ENCODE measurements at places on chromosomes 13 and 19. TPM values are rescaled to one million over a fixed set of nuclear protein-coding genes. Genes with fewer than 3 reads are reported as not detected.

GRCh38 chr13:93882086-93882651 lies 597.3 kb downstream of the DCT start:
- H3K36me3 ChIP-seq = no peaks in the 10 kb centered on the region
- no peaks in the 10 kb centered on the region for H3K27me3 ChIP-seq
- no peak overlapping the region for H3K4me3 ChIP-seq
- no peak overlapping the region for H3K27ac ChIP-seq

GRCh38 chr19:19740755-19741154 lies 7.8 kb upstream of the ZNF14 start:
- no peaks in the 10 kb centered on the region for H3K4me1 ChIP-seq
- H3K27me3 ChIP-seq = no peaks in the 10 kb centered on the region
- H3K36me3 ChIP-seq = no peaks in the 10 kb centered on the region
- no peak overlapping the region for H3K27ac ChIP-seq
- H3K4me3 ChIP-seq = no peak overlapping the region

DNA sequence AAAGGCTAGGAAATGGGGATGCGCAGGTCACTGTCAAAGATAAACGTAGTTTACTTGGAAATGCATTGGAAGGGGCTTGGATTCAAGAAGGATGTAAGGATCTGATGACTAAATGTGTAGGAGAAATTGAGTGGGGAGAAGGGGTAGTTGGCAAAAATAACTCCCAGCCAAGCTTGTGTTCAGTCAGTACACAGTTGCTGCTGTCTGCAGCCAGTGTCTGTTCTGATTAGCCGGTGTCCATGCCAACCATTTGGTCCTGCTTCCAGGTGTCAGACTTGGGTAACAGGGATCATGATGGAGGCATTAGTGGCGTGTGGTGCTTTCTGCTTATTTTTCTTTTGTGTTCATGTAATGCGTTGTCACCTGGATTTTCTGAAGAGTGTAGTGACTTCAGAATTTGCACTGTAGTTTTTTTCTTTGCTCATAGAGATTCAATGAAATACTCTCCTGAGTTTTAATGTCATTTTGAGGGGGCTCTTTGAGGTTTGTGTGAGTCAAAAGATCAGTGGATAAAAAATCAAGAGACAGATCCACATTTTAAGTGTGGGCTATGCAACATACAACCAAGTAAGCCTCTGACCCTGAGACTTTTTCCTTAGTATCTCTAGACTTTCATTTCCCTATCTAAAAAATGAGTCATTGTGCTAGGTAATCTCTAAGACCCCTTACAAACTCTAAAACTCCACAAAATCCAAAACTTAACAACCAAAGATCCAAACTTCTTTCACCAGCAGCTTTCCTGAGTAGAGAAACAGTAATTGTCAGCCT lies 103.9 kb downstream of the WDFY2 start:
- H3K27ac ChIP-seq = no peak overlapping the region
- H3K27me3 ChIP-seq = no peaks in the 10 kb centered on the region
- no peaks in the 10 kb centered on the region for H3K4me1 ChIP-seq

DNA sequence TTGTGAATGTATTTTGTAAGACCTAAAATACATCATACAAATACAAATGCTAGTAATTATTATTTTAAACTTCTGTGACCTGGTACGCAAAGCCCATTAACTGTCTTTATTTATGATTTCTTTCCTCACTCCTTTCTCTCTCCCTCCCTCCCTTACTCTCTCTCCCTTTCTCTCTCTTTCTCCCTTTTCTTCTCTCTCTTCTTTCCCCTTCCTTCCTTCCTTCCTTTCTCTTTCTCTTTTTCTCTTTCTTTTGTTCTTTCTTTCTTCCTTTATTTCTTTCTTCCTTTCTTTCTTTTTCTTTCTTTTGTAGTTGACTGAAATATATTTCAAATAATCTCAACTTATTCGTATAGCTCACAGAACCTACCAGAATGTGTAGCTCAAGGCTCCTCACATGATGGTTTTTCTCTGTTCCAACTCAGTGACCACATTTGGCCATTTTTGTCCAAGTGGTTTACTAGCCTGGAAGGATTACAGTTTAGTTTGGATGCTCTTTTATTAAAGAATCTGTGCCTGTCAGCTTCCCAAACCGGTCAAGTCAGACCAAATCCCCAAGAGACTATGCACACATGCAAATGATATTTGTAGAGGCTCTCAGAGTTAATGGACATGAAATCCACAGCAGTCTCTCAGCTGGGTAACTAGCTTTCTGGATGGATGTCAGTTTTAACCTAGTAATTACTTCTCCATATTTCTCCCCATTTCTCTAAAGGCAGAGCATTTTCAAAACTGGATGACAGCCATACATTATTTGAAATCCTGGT lies 71.7 kb downstream of the POSTN start:
- H3K27ac ChIP-seq = no peak overlapping the region
- no peaks in the 10 kb centered on the region for H3K4me1 ChIP-seq
- DNase-seq = no peak

DNA sequence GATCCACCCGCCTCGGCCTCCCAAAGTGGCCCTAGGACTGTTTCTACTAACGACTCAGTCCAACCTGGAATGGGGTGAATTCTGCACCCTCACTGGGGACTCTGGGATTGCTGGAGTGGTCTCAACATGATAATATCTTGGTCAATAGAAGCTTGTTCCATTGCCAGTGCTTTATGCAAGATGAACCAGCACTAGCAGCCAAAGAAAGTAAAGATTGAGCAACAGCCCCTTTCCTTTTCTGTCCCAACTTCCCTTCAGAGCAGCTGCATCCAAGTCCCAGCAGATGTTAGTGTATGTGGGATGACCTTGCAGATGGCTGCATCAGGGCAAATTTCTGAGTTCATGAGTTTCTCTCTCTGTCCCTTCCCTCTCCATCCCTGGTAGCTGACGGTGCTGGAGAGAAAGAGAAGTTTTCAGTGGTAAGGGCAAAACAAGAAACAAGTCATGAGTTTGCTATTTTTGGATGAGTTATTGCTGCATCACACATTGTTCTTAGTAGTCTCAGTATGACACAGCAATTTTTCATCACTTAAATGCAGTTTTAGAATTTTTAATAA lies 183.6 kb upstream of the EDNRB start:
- no peaks in the 10 kb centered on the region for H3K4me1 ChIP-seq
- H3K27me3 ChIP-seq = no peaks in the 10 kb centered on the region
- no peak overlapping the region for H3K27ac ChIP-seq
- no peaks in the 10 kb centered on the region for H3K36me3 ChIP-seq
- no peak overlapping the region for H3K4me3 ChIP-seq

GRCh38 chr13:109233293-109233692 lies 553.1 kb downstream of the IRS2 start:
- no peaks in the 10 kb centered on the region for H3K27me3 ChIP-seq
- H3K27ac ChIP-seq = no peak overlapping the region
- DNase-seq = no peak
- H3K4me3 ChIP-seq = no peak overlapping the region

GRCh38 chr19:21587117-21587461 lies 81.7 kb downstream of the ZNF429 start:
- H3K4me3 ChIP-seq = no peak overlapping the region
- H3K27me3 ChIP-seq = no peaks in the 10 kb centered on the region
- H3K36me3 ChIP-seq = no peaks in the 10 kb centered on the region
- DNase-seq = no peak
- H3K27ac ChIP-seq = no peak overlapping the region

GRCh38 chr19:56839652-56840450 lies 675 bp downstream of the PEG3 start:
- no peaks in the 10 kb centered on the region for H3K4me1 ChIP-seq
- no peaks in the 10 kb centered on the region for H3K36me3 ChIP-seq
- H3K27ac ChIP-seq = no peak overlapping the region
- no peak overlapping the region for H3K4me3 ChIP-seq

DNA sequence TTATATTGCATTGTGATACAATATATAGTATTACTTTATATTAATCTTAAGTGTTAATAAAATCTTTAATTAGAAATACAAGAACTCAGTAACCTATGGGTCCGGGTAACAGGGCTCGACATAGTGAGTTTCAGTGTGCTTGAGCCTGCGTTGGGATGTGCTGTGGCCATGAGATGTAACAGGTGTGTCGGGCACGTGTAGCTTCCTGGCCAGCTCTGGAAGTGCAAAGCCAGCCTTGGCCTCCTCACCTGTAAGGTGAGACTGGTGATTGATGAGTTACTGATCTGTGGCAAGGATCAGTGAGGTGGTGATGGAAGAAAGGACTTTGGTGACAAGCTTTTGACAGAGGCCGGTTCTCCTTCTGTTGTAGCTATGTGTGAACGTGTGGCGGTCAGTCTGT lies 19.2 kb downstream of the ATP4B start:
- no peak for DNase-seq
- H3K27me3 ChIP-seq = no peaks in the 10 kb centered on the region
- H3K36me3 ChIP-seq = no peaks in the 10 kb centered on the region
- no peaks in the 10 kb centered on the region for H3K4me1 ChIP-seq

GRCh38 chr19:46299004-46299509 lies 2.2 kb downstream of the HIF3A start:
- H3K36me3 ChIP-seq = no peaks in the 10 kb centered on the region

GRCh38 chr19:2239771-2240770 lies 3.4 kb downstream of the SF3A2 start:
- H3K27ac ChIP-seq = peak overlapping the region; percentile 93
- peaks cover 60% of the 10 kb centered on the region for H3K4me1 ChIP-seq
- H3K27me3 ChIP-seq = no peaks in the 10 kb centered on the region
- DNase-seq = peak; percentile 52

DNA sequence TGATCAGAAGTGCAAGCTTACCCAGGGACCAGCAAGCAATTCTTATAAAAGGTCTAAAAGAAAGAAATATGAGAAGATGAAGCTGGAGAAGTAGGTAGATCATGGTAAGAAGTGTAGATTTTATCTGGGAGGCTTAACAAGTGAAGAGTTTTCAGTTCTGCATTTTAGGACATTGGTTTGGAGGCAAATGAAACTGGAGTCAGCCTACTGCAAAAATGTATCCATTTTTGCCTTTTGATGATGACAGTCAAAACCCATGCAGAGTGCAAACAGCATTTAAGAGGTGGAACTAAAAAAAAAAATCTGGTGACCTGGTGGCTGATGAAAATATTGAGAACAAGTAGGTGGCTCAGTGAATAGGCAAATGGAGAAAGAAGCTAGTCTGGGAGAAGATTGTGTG lies 216.9 kb downstream of the DNAJC15 start:
- H3K27ac ChIP-seq = no peak overlapping the region
- no peak for DNase-seq
- no peaks in the 10 kb centered on the region for H3K27me3 ChIP-seq
- H3K36me3 ChIP-seq = no peaks in the 10 kb centered on the region
- no peak overlapping the region for H3K4me3 ChIP-seq

DNA sequence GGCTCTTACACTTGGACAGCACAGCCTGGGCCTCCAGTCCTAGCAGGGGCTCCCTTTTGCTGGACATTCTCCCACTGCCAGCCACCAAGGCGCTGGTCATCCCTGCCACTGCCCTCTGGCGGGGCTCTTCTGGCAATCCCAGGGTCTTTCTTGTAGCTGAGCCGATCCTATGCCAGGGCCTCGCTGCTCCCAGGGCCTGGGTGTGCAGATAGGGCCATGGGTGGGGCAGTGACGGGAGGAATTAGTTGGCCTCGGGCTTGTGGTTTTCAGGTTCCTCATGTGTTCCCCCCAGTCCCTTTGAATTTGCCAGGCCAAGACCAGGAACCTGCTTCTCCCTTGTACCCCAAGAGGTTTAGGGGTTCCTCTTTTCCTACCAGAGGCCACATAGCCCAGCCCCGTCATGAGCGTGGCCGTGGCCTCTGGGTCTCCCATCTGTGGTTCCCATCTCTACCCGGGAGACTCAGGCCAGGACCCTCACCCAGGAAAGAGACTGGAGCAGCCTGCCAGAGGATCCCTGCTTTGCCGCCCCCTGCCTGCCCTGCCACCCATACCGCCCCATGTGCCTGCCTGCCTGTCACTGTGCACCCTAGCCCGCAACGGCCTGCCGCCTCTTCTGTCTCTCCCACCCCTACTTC lies 26.2 kb downstream of the TMED1 start:
- H3K27me3 ChIP-seq = no peaks in the 10 kb centered on the region
- H3K36me3 ChIP-seq = peaks cover 74% of the 10 kb centered on the region
- H3K4me3 ChIP-seq = no peak overlapping the region

GRCh38 chr19:728011-728410 lies 19.3 kb downstream of the PALM start:
- no peak overlapping the region for H3K27ac ChIP-seq
- no peaks in the 10 kb centered on the region for H3K4me1 ChIP-seq

DNA sequence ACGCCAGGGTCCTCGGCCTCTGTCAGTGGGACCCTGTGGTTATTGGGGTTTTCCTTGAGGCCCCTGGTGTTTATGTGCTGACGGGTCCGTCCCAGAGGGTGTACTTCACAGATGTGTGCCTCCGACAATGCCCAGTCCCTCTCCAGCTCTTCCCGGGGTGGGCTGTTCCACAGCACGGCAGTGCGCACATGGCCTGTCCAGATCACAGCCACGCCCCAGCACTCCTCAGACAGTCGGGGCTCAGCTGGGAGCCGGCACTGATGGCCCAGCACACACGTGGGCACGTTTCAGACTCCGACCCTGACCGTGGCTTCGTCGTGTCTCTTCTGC lies 16.9 kb upstream of the F7 start:
- no peak overlapping the region for H3K4me3 ChIP-seq
- H3K27me3 ChIP-seq = no peaks in the 10 kb centered on the region
- H3K36me3 ChIP-seq = no peaks in the 10 kb centered on the region
- H3K27ac ChIP-seq = no peak overlapping the region
- H3K4me1 ChIP-seq = no peaks in the 10 kb centered on the region

DNA sequence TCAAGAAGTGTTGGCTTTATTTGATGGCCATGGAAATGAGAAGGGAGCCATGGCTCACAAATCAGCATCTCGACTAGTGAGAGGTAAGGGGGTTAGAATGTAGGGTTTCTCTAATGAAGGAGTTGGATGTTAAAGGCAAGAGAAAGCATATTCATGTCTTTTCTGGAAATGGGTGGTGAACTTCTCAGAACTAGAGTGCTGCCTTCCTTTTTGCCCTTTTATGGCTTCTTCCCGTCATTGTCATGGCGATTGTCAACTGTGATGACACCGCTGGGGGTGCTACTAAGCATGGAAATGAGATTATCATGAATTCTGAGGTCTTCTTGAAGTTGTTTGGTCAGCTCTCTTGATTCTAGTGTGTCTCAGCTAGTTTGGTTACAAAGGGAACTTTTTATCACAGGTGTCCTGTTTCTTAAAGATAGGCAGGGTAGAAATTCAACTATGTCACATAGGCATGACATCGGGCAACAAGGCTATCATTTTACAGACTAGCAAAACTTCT lies 180.4 kb downstream of the LIG4 start:
- no peaks in the 10 kb centered on the region for H3K4me1 ChIP-seq
- DNase-seq = no peak
- H3K4me3 ChIP-seq = no peak overlapping the region
- no peaks in the 10 kb centered on the region for H3K36me3 ChIP-seq
- no peaks in the 10 kb centered on the region for H3K27me3 ChIP-seq
- no peak overlapping the region for H3K27ac ChIP-seq

DNA sequence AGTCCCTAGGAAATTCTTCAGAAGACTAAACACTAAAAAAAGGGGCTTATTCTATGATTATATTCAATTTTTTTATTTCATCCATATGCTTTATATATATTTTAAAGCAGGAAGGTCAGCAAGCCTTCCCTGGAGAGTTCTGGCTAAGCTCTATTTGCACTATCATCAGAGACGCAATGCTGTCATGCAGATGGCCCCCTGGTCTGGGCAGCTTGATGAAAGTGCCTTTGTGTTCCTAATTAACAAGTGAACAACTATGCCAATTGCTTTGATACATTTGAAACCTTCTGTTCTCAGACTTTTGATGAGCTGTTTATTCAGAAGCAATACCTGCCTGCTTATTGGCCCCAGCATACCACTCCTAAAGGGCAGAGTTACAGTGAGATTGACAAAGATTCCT lies 1344.6 kb downstream of the OLFM4 start:
- no peak overlapping the region for H3K4me3 ChIP-seq
- H3K27ac ChIP-seq = no peak overlapping the region
- no peaks in the 10 kb centered on the region for H3K4me1 ChIP-seq
- no peak for DNase-seq
- H3K36me3 ChIP-seq = no peaks in the 10 kb centered on the region

Gene ZFP82
- 8.2 TPM for total RNA-seq

Gene FXYD7
- total RNA-seq = 13.2 TPM

Gene TNNI3
- not detected for total RNA-seq

Gene SH2D3A
- total RNA-seq = 64.7 TPM

Gene TBCB
- 182 TPM for total RNA-seq

Gene SLC8A2
- not detected for total RNA-seq

Gene COG6
- total RNA-seq = 38.5 TPM

Measured in naive thymus-derived CD4-positive, alpha-beta T cell (primary cell).